Astrocyte of the spinal cord (primary cell): ENCODE measurements at places on chromosomes 4 and X.

DNA sequence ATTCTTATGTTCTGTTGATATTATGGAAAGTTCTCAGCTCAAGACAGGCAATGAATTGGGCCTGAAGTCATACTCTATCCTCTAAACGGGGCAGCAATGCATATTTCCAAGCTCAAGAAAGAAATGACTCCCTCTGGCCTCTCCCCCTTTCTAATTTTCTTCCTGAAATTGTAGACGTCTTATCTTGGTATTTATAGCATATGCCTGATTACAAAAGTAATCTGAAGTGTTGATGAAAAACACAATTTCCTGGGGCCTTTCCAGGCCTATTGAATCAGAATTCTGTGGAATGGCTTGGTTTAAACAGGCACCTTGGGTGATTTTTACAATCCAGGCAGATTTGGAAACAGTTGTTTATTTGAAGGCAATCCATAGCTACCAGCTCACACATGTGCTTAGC, 21.4 kb upstream of the PGRMC2 start:
- DNase-seq, result no peak

GRCh38 chr4:98166025-98166730, 22.9 kb upstream of the STPG2 start:
- DNase-seq, result peak; percentile 34

DNA sequence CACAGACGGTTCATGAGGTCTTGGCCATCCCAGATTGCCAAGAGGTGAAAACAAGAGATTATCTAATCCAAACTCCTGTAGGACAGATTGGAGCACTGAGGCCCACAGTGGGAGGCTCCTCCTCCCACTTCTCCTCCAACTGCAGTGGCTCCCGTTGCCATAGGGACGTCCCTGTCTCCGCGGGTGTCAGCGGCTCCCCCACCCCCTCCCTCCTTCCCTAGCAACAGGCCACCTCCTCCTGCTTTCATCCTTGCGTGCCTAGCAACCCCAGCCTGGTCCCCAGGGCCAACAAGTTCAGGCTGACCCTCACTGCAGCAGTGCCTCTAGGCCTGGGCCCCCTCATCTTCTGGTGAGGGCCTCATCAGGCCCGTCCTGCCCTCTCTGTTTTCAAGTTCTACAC, 6.8 kb upstream of the IQSEC2 start:
- peak; percentile 23 for DNase-seq

DNA sequence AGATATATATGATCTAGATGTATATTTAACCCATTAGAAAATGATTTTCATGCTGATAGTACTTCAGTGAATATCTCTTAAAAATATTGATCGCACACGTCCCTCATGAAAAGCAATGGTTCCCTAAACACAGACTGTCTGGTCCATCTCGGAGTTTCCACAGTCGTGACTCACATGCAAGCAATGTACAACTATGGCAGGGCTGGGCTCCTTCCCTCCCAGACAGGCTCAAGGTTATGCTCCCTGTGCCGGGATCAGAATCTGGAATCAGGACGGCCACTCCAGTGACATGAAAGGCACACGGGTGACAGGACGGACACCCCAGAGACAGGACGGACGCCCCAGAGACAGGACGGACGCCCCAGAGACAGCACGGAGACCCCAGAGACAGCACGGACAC, 40.2 kb upstream of the PPP2R3B start:
- no peak for DNase-seq

GRCh38 chrX:129939986-129940385, 34.0 kb downstream of the UTP14A start:
- no peak for DNase-seq

- DNase-seq, result no peak
Measured at GRCh38 chrX:84320614-84321013, 132.6 kb upstream of the RPS6KA6 start.

GRCh38 chr4:121594796-121595526, 101.8 kb downstream of the ANXA5 start:
- peak; percentile 13 for DNase-seq

DNA sequence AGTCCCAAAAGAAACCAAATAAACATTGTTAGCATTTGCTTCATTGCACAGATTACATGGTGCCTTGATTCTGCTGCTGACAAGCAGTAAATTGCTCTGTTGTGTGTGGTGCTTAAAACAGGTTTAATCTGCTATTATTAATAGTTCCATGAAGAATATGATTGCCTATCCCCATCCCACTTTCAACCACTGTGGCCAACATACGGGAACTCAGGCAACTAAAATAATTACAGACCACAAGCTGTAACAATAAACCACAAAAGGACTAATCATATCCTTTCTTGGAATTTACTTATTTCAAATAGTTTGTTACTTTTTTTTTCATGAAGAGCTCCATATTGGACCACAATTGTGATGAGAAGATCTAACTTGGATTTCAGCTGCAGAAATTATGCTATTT, 131.5 kb downstream of the PACRGL start:
- peak; percentile 49 for DNase-seq

GRCh38 chr4:3677748-3678070, 88.5 kb upstream of the ADRA2C start:
- DNase-seq, result no peak
